ENCODE measurements at places on chromosomes 3 and 15. TPM values are rescaled to one million over a fixed set of nuclear protein-coding genes. Genes with fewer than 3 reads are reported as not detected.

Gene SLC2A2
- not detected for total RNA-seq

Gene CSK
- total RNA-seq, result 262 TPM

Gene NOX5
- total RNA-seq, result not detected

Gene CFAP44
- total RNA-seq, result 1.5 TPM

Gene PLA1A
- 0.34 TPM for total RNA-seq

Gene ISLR2
- not detected for total RNA-seq

Gene PPP1R14D
- total RNA-seq, result not detected

Gene ARNT2
- total RNA-seq, result 0.38 TPM

Gene MED12L
- total RNA-seq, result 1.5 TPM

Gene ABCC5
- 13.3 TPM for total RNA-seq

Gene MYH15
- total RNA-seq, result 0.17 TPM

Gene ZDHHC23
- total RNA-seq, result 5.4 TPM

Gene C15orf40
- total RNA-seq, result 26.3 TPM

Gene COLQ
- total RNA-seq, result 1.4 TPM

Gene FRMD5
- 0.24 TPM for total RNA-seq

Gene LRRC49
- 0.46 TPM for total RNA-seq

Gene CD86
- total RNA-seq, result 1.7 TPM

Gene MUC20
- total RNA-seq, result 0.73 TPM

Gene PLSCR2
- total RNA-seq, result not detected

Gene PHC3
- 37.4 TPM for total RNA-seq

Gene NAALADL2
- total RNA-seq, result not detected

Gene LDHAL6B
- total RNA-seq, result not detected

Gene FAM131A
- 8.9 TPM for total RNA-seq

Gene PIGZ
- total RNA-seq, result 0.71 TPM

Gene AQP9
- total RNA-seq, result 0.17 TPM

Gene SYNM
- total RNA-seq, result 2.7 TPM

Gene ABHD6
- total RNA-seq, result 4.1 TPM

Gene EFCC1
- total RNA-seq, result 0.12 TPM

Gene KLF15
- total RNA-seq, result 0.40 TPM

Gene RASL12
- total RNA-seq, result not detected

Gene CLSTN2
- not detected for total RNA-seq

Gene PLSCR5
- total RNA-seq, result not detected

Gene MAP1A
- total RNA-seq, result 1.5 TPM

Gene WNT7A
- 0.33 TPM for total RNA-seq

Gene AAGAB
- 52.3 TPM for total RNA-seq

Gene SETD2
- 31.8 TPM for total RNA-seq

Gene VWA5B2
- not detected for total RNA-seq

Gene DAPK2
- 0.87 TPM for total RNA-seq

Gene CIP2A
- total RNA-seq, result 39.5 TPM

Gene UBL7
- total RNA-seq, result 58.2 TPM

Gene ALPK3
- total RNA-seq, result 0.10 TPM

Gene CHST2
- 4.5 TPM for total RNA-seq

Gene ZNF620
- 3.7 TPM for total RNA-seq

Gene SEMA6D
- total RNA-seq, result not detected

Gene REC114
- not detected for total RNA-seq

Gene NUP210
- 140 TPM for total RNA-seq

Measured in activated CD4-positive, alpha-beta memory T cell treated with anti-CD3 and anti-CD28 coated beads for 36 hours (primary cell).